ENCODE measurements at places on chromosomes 6 and 20. TPM values are rescaled to one million over a fixed set of nuclear protein-coding genes. Genes with fewer than 3 reads are reported as not detected.
A peak's percentile ranks its signal among the peaks of the same experiment; 100 is the strongest.

GRCh38 chr20:42742926-42743325 is 446.8 kb downstream of the PTPRT start:
- no peak for DNase-seq

DNA sequence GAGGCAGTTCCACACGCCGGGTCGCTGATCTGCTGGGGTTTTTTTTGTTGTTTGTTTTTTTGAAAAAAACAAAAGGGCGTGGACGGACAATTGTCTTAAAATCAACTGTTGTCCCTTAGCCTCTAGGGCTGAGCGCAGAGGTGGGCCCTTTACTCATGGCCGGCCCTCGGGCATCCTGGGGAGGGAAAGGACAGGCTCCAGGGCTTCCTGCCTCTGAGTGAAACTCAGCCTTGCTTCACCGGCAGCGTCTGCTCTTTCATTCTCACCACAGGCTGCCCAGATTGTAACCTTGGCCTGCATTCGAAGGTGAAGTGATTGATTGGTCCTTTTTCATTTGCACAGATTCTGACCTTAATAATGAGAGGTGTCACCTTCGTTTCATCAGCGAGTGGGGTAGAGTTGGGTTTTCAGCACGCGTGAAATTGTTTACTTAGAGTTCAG is 797 bp downstream of the SMIM13 start:
- no peak for DNase-seq

- DNase-seq: no peak
These were observed 33.9 kb upstream of the CMTR1 start for GRCh38 chr6:37399131-37399530.

DNA sequence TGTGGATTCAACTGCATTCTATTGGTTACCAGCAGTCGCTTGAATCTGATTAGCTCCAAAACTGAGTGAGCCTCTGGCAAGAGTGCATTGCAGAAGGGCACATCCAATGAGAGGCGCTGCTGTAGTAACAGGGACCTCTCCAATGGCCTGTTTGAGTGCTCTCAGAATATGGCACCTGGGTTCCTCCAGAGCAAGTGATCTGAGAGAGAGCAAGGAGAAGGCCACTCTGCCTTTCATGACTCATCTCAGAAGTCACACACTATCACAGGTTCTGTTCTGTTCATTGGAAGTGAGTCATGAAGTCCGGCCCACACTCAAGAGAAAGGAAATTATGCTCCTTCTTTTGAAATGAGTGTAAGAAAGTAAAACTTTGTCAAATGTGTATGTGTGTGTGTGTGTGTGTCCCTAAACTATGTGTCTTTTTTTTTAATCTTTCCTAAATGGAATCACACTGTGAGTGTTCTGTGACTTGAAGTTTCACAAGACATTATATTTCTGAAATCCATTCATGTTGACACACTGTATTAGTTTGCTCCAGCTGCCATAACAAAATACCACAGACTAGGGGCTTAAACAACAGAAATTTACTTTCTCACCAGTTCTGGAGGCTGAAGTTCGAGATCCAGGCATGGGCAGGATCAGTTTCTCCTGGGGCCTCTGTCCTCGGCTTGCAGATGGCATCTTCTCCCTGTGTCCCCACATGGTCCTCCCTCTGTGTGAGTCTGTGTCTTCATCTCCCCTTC is 138.3 kb upstream of the CDYL start:
- peak; percentile 52 for DNase-seq

The WFDC5 gene
- total RNA-seq: not detected

The SPATA2 gene
- 5.3 TPM for total RNA-seq

The GSTA3 gene
- not detected for total RNA-seq

- DNase-seq: no peak
These were observed 83.4 kb downstream of the GFRAL start for GRCh38 chr6:55410674-55411073.

DNA sequence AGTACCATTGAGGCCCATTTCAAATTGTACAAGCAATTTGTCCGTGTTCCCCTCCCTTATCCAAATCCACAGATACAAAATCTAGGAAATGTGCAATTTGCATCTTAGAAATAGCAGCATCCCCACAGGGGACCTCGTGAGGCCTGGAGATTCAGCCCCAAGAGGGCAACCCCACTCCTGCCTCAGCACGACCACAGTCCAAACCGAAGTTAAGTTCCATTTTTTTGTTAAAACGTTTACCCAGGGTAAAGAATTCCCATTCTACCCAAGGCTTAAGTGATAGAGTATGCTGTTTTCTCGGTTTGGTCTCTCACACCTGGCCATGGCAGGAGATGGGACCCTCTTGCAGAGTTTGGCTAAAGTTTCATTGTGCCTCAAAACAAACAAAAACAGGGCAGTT is 41.2 kb downstream of the PLCG1 start:
- DNase-seq: no peak

DNA sequence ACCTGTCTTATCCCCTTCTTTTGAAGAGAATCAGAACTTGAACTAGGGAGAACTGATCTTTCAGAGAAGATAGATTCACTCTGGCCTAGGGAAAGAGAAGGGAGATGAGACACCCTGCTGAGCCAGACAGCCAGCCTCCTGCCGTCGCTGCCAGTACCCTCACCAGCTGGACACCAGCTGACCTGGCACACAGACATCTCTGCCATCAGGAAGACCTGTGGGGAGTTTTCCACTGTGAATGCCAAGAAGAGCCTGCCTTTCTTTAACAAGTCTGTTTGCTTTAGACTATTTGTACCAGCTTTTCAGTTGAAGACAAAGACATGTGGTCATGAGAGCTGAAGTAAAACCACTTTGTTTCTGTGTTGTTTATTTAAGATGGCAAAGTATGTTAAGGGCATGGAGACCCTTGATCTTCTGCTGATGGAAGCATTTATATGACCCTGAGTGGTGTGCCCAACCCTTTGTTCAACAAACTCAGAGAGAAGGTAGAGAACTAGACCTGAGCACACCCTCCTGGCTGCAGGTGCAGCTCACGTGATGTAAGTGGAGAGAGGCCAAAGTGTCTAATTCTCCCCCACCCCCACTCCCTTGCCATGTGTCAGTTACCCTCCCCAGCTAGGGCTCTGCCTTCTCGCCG is 82.3 kb upstream of the SLC24A3 start:
- DNase-seq: no peak

DNA sequence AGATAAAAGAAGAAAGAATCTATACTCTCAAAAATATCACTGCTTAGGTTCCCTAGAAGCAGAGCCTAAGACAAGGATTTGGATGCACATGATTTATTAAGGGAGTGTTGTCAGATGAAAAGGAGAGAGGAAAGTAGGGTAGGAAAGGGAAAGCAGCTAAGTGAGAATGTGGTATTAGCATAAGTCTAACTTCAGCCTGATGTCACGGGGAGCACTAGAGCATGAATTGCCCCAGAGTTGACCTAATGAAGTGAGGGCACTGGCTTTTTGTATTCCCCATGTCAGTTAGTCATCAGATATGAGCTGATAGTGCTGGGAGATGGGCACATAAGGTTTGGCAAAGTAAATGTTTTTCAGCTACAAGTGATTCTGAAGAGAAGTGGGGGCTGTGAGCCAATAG is 129.0 kb upstream of the THEMIS start:
- peak; percentile 6 for DNase-seq

DNA sequence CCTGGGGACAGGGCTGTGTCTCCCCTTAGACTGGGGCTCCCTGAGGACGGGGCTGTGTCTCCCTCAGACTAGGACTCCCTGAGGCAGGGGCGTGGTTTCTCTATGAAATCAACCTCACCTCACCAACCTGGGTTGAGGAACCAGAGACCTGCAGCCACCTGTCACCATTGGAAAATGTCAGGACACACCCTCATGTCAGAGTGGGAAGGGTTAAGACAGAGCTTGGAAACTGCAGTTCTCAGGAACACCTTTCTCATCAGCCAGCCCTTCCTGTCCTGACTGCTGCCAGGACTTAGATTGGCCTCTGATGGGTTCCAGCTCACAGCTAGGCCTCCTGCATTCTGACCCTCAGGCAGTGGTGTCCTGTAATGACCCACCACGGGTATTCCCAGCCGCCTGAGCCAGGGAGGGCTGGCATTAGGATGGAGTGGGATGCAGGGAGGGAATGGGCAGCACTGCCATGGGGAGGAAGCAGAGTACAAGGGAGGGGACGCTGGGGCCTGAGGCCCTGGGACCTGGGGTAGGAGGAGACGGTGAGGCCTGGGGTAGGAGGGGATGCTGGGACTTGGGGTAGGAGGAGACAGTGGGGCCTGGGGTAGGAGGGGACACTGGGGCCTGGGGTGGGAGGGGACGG is 76.3 kb downstream of the MRPL14 start:
- DNase-seq: no peak

- DNase-seq: no peak
These were observed 43.1 kb downstream of the POPDC3 start for GRCh38 chr6:105136431-105137350.

GRCh38 chr20:49045440-49046086 is 549 bp upstream of the CSE1L start:
- DNase-seq: no peak

DNA sequence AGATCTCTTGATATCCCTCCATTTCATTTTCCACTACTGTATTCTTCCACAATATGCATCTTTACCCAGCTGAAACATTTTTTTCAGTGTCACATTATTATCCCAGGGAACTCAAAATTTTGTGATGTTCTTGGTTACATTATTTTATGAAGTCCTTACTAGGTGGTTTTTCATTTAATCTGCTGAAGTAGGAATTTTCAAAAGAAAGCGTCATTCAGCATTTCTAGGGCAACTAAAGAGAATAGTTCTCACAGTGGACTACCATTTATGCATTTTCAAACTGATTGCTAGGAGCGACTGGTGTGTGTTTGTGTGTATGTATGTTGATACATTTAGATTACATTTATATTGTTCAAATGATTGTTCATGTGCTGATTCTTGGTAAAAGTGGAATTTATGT is 2.4 kb upstream of the TMEM30A start:
- no peak for DNase-seq

The WFDC10B gene
- total RNA-seq: not detected

- no peak for DNase-seq
These were observed 38.1 kb downstream of the BICRAL start for GRCh38 chr6:42819803-42820511.

GRCh38 chr20:54079652-54080051 is 9.3 kb upstream of the BCAS1 start:
- DNase-seq: no peak

The NT5E gene
- total RNA-seq: 145 TPM

- no peak for DNase-seq
These were observed 43.2 kb downstream of the YTHDF1 start for GRCh38 chr20:63172726-63173125.

- no peak for DNase-seq
These were observed 36.2 kb upstream of the MRPS18A start for GRCh38 chr6:43723737-43724295.

DNA sequence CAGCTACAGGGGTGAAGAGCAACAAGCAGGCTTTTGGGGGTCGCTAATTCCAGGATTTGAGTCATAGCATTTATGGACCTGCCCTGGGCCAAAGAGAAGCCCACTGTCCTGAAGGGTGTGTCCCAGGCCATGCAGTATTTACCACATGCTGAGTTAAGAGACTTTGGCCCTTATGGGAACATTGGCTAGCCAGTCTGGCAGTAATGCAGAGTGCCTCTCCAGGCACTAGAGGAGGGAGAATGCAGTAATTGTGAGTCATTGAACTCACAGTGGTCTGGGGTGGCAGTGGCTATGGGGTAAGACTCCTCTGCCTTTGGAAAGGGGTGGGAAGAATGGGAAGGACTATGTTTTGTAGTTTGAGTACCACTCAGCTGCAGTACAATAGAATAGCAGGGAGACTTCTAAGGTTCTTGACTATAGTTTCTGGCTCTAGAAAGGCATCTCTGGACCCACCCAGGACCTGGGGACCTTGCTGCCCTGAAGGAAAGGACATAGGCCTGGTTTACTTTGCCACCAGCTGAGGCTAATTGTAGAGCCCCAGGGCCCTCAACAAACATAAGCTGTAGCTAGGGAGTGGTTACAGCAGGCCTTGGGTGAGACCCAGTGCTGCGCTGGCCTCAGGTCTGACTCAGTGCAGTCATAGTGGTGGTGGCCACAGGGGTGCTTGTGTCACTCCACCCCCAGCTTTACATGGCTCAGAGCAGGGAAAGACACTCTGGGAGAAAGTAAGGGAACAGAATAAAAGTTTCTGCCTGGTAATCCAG is 520.9 kb downstream of the HTR1B start:
- no peak for DNase-seq

- DNase-seq: no peak
These were observed 16.7 kb downstream of the KAT14 start for GRCh38 chr20:18154342-18154741.

The ARMH2 gene
- not detected for total RNA-seq

DNA sequence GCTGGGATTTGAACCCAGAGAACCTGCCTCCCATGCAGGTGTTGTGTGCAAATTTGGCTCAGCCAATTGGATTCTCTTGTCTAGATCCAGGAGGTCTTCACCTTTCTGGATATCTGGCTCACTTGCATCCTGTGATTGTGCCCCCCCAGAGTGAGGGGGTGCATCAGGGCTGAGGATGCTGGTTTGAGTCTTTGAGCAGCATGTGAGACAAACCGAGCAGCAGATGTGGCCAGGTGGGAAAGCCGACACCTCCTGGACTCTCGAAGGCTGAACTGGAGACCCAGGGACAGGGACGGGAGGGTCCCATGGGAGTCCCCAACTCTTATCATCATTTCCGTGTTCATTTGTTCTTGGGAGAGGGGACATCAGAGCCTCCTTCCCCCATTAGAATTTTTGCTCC is 30.6 kb upstream of the SULF2 start:
- DNase-seq: no peak

The ACSS1 gene
- total RNA-seq: 3.9 TPM

DNA sequence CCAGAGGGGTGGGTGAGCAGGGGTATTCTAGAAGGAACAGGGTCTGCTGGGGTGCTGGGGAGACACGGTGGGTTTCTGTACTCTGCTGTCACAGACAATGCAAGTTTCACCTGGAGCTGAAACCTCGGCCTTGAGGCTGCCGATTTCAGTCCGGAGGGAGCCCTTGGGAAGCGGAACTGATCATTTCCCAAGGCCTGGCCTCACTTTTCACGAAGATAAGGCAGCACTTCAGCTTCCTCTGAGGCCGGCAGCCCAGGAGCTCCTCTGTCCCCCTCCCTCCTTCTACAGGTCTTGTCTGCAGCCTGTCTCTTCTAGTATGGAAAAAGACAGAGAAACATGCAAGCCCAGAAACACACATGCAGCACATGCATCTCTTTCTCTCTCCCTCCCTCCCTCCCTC is 242.1 kb downstream of the CDC5L start:
- no peak for DNase-seq

The MATN4 gene
- not detected for total RNA-seq

DNA sequence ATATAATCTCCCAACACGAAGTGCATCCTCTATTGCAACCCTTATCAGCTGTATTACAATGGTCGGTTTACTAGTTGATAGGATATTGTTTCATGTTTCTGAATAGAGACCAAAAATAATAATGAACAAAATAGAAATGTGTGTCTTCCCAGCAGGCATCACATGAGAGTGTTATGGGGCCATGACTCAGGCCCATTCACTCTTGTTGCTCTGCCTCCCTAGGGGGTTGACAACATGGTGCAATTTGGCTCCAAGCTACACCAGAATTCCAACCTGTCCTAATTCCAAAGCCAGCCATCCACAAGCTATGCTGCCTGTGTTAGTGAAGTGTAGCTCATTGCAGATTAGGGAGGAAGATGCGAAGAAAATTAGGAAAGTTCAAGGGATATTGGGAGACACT is 13.1 kb upstream of the SAYSD1 start:
- DNase-seq: no peak

- DNase-seq: peak; percentile 56
These were observed 377.1 kb downstream of the CENPW start for GRCh38 chr6:126716826-126717509.

Data from epithelial cell of proximal tubule (primary cell).